ENCODE measurements at places on chromosomes 7 and 10.

GRCh38 chr7:156988343-156989185 is 21.9 kb downstream of the MNX1 start:
- no peak for DNase-seq

DNA sequence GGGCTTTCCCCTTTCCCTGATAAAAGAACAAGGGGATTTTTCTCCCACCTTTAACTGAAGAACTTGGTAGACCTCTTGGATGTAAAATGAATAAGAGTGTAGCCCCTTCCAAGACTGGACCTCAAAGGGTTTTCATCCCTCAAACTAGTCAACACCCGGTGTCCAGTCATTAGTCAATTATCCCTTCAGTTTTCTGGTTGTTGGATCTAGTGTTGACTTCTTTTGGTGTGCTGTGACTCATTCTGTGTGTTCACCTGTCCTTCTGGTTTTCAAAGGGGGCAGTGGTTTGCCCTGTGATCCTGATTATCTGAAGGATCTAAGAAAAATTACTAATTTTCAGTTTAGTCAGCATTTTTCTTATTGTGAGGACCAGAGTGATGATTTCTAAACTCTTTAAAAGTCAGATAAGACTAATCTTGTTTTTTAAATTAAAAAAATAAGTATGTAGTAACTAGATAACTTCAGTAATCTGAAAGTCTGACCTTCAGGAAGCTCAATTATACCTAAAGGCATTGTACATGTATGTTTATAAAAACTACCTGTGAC is 583.5 kb downstream of the CNTNAP2 start:
- DNase-seq, result no peak

DNA sequence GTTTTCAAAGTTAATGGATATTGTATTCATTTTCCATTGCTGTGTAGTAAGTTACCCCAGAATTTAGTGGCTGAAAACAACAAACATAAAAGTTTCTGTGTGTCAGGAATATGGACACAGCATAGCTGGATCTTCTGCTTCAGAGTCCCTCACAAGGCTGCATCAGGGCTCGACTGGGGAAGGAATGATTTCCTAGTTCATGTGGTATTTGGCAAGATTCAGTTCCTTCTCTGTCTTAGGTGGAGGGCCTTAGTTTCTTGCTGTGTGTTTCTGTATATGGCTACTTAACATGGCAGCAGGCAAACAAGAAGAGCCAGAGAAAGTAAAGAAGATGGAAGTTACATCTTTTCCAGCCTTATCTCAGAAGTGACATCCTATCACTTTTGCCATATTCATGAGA is 51.1 kb downstream of the TPST1 start:
- DNase-seq, result no peak

DNA sequence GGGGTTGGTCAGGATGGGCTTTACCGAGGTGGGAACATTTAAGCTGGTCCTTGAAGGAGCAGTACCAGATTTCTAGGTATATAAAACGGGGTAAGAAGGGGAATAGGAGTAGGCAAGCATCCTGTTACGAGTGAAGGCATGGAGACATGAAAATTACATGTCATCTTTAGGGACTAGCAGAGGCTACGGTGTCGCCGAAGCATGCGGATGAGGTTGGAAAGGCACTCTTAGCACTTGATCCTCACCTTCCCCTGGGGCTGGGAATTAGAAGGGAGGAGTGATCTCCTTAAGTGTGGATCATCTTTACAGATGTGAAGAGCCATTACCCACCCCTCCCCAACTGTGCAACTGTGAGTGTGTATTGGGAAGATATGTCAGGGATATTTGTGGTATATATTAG is 13.8 kb upstream of the ZRANB1 start:
- DNase-seq, result no peak

DNA sequence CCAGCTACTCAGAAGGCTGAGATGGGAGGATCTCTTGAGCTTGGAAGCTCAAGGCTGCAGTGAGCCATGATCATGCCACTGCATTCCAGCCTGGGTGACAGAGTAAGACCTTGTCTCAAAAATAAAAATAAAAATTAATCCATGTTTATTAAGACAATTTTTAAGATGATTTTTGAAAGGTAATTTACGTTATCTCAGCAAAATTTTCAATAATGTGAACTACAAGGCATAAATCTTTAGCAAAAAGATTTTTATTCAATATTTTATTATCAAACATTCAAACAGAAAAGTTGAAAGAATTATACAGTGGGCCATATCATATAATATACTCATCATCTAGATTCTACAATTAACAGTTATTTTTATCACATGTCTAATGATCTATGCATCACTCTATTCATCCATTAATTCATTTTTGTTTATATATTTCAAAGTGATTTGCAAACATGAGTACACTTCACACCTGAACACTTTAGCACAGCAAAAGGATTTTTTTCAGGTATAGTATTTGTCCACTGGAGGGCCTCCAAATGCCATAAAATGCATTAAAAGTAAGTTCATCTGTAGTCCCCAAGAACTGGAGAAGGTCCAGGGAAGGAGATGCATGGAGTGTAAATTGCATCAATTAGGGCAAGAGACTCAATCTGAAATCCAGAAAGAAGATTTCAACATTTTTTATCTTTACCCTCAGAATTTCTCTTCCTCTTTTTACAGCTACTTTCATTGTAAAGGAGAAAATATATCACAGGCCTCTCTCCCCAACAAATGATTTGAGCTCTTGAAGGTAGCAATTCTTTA is 38.6 kb upstream of the RSBN1L start:
- peak; percentile 48 for DNase-seq

- DNase-seq, result no peak
These were observed 10.1 kb downstream of the SLC39A12 start for GRCh38 chr10:17961551-17962422.

GRCh38 chr10:88934900-88935672 is 17.5 kb downstream of the ACTA2 start:
- peak; percentile 72 for DNase-seq

DNA sequence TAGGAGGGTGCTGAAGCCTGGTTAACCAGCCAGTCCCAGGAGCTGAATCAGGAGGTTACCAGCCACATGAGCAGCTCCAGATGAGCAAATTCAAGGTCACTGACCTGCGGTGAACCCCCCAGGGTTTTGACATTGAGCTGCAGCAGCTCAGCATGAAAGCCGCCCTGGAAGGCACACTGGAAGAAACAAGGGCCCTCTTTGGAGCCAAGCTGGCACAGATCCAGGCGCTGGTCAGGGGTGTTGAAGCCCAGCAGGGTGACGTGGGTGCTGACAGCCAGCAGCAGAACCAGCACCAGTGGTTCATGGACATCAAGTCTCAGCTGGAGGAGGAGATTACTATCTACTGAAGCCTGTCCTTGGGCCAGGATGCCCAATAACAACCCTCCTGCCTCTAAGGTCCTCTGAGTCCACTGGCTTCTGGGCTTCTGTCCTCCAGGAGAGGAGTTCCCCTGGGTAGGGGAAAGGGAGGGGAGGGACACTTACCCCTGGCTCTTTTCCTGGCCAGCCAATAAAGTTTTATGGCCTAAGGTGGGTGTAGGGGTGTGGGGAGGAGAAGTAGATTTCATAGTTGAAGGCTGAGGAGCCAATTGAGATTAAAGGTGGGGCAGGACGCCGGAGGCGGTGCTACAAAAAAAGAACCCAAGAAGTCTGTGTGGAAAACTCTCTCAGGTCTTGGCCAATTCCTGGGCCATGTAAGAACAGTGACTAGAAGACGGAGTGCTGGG is 29.4 kb upstream of the ATOH7 start:
- no peak for DNase-seq

DNA sequence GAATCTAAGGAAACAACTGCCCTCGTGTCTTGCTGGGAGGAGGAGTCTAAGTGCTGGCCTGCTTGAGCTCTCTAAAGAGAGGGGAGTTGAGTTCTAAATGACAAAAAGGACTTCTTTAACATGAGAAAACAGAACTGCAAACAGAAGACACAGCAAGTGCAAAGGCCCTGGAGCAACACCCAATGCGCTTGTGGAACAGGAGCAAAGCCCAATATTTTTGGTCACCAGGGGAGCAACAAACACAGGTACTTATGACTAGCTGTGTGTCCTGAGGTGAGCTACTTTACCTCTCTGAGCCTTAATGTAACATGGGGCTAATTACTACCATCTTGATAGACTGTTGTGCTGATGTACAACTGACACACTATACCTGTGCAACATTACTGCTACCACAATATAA is 634.3 kb downstream of the PARD3 start:
- DNase-seq, result no peak

DNA sequence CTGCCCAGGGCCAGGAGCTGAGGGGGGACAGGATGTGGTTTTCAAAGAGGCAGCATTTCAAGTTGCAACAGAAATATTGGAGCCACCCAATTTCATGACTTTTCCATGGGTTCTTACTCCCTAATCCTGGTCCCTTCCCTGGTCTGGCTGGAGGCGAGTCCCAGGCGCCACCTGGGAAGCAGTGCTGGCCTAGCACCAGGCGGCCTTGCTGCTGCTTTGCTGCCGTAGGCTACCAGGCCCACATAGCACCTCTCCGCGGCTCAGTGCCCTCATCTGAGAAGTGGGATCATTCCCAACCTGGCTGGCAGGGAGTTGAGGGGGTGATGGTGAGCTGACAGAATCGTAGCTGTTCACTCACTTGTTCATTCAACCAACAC is 33.7 kb downstream of the ZMIZ1 start:
- DNase-seq, result no peak

- DNase-seq, result no peak
These were observed 220.5 kb upstream of the PRSS1 start for GRCh38 chr7:142528608-142529408.

GRCh38 chr7:77157446-77157845 is 35.0 kb downstream of the CCDC146 start:
- DNase-seq, result no peak

GRCh38 chr7:50210706-50211115 is 93.8 kb upstream of the IKZF1 start:
- no peak for DNase-seq

All from NCI-H460 (cell line).